ENCODE measurements at places on chromosomes 16 and 17.

DNA sequence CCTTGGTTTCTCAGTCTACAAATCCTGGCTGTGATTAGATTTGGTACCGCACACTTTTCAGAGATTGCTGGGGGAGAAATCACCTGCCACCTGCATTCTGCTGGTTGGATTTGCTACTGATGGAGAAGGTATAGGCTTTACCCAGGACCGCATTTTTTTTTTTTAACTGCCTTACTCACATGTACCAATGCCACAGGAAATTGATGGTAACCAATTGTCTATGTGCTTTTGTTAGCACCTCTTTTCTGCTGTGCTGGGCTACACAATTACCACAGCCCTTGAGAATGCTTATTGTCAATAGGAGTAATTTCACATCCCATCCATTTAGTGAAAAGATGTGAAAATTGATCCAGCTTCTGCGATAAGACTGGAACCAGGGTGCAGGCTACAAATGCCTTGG, 74.4 kb upstream of the TANC2 start:
- DNase-seq = no peak

- no peak for DNase-seq
These were observed 27.5 kb downstream of the TMC7 start for GRCh38 chr16:19011169-19011731.

GRCh38 chr17:79414063-79414792, 196.6 kb downstream of the RBFOX3 start:
- DNase-seq = no peak

DNA sequence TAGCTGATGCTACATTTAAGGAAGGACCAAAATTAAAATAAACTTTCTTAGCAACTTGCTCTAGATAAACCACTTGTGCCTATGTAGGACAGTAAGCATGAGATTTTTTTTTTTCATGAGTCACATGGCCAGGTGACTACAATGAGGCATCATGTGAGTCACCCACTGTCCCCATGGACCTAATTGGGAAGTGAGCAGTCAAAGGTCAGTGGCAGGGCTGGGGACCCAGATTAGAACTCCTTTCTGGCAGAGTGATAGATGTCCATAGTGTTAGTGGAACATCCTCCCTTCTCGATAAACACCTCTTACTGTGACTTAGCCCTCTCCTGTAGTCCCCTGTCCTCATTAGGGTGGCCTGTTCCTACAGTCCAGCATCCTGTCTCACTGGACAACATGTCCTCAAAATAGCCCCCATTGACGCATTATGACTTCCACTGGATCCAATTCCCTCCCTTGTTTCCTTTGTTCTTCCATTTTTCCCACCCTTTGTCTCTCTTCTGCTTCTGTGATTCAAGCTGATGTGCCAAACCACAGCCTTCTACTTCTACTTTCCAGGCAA, 12.4 kb downstream of the ITGB3 start:
- DNase-seq = peak; percentile 32

GRCh38 chr16:51148678-51149228, 2.3 kb downstream of the SALL1 start:
- no peak for DNase-seq

GRCh38 chr17:40534371-40535189, 30.7 kb downstream of the CCR7 start:
- no peak for DNase-seq

- no peak for DNase-seq
These were observed 536 bp downstream of the SLC38A10 start for GRCh38 chr17:81294512-81295030.

GRCh38 chr16:64089697-64090096, 1032.2 kb downstream of the CDH11 start:
- DNase-seq = peak; percentile 60

DNA sequence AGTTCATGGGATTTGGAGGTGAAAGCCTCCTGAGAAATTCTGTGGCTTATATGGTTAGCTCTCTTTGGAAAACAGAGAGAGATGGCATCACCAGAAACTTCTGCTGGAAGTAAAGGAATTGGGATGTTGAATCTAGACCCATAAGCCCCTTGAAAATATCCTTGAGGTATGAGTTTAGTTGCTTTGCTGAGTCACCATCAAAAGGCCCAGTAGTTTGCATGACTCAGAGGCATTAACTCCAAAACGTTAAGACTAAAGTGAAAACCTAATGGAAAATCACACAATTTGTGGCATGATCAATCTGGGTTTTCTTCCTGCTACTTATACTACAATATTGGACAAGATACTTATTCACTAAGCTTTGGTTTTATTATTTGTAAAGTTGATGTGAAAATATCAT, 349.2 kb upstream of the SALL1 start:
- DNase-seq = peak; percentile 6

DNA sequence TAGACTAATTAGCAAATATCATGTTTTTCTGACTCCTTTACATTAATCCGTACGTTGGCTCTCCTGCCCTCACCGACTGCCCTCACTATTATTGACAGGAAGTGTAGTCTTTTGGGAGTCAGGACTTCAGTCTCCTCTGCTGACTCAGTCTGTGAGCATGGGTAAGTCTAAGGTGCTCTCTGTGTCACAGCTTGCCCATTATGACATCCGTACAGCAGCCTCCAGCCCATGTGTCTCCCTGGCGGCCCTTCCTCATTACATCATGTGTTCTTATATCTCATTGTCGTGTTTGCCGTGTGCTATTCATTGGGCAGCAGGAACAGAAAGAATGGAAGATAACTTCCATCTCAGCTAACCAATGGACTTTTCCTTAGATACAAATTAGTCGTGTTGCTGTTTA, 77.5 kb downstream of the MRTFB start:
- DNase-seq = peak; percentile 73

Measured in cardiac fibroblast (primary cell).